NCI-H1092 treated with DMSO at 0.1 percent for 48 hours (cell line): ENCODE measurements at places on chromosomes 5 and 9.

GRCh38 chr9:90460220-90460619, 182.4 kb downstream of the DIRAS2 start:
- no peak for DNase-seq

DNA sequence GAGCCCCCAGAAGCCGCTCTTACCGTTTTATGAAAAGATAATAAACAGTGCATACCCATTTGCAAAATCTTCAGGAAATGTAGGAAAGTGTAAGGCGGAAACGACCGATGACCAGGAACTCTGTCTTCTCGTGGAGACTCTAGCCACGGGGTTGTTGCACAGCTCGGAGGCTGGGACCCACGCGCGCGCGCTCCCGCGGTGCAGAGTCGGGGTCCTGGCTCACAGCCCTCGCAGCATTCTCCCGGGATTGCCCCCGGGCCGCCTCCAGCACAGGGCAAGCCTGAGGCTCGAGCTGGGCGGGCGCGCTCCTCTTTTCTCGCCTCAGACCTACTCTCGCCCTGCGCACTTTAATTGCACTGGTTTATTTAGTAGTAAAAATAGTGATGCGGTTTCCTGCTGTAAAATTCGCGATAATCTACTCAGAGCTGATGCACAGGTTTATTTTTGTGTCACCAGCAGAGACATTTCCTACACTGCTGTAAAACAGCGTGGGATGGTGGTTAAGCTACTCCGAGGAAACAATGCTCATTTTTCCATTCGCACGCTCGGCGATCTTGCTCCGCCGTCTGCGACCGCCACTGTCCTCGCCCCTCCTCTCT, 15.5 kb downstream of the TRIM7 start:
- no peak for DNase-seq

DNA sequence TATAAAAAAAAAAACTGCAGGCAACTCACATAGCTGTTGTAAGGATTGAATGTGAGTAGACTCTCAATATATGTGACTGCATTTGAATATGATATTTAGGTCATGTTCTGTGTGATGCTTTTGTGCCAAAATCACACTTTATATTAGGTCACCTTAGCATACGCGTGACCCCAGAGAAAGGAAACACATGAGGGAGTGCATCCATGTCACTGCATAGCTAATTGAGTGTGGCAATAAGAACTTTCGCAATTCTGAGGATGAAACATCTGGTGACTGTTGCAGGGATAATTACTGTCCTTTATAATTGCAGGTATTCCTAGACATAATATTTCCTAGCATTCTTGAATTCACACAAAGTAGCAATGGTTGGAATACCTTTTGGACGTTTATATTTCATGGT, 459.5 kb upstream of the KLF4 start:
- DNase-seq = no peak

DNA sequence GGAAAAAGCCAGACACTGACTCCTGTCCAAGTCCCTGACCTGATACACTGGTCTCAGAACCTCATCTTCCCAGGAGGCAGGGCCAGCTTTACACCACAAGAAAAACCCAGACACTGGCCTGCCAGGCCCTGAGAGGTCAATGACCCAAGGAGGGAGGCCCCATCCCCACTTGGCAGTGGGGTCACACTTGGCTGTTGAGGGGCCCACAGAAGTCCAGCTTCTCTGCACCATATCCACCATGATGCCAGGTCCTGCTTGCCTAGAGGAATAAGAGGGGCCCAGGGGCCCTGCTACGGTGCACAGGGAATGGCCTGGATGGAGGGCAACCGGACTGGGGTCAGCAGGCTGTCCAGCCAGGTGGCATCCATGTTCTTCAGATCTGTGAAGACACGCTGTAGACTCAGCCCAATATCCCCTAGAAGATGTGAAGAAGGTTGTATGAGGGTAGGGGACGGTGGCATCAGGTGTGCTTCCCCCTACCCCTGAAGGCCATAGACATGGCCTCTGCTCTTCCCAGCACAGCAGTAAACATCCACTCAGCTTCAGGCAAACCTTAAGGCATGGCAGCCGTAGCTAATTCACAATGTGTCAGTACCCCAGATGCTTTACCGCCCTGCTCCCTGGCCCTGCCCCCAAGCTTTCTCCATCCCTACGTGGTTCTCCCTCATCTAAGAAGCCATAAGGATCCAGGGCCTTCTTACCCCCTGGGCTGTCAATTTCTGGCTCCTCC, 6.7 kb downstream of the IRF1 start:
- no peak for DNase-seq
